Lung (tissue), 17 donors: ENCODE measurements at places on chromosomes 16 and 17. TPM values are rescaled to one million over a fixed set of nuclear protein-coding genes. Genes with fewer than 3 reads are reported as not detected.

CCDC200 gene
- 1.4 TPM for total RNA-seq

PROCA1 gene
- total RNA-seq = 3.7 TPM

CEMP1 gene
- total RNA-seq = 2.1 TPM

RMI2 gene
- total RNA-seq = 4.4 TPM

ADAD2 gene
- total RNA-seq = 0.71 TPM

KRT31 gene
- not detected for total RNA-seq

QPRT gene
- total RNA-seq = 23.1 TPM

- no peaks in the 10 kb centered on the region for H3K27me3 ChIP-seq
- H3K4me3 ChIP-seq = no peak overlapping the region
- peaks cover 6% of the 10 kb centered on the region for H3K36me3 ChIP-seq
- no peak overlapping the region for H3K27ac ChIP-seq
- H3K4me1 ChIP-seq = peaks cover 2% of the 10 kb centered on the region
Observed at GRCh38 chr17:50462446-50462845, 6.2 kb downstream of the CHAD start.

- H3K4me3 ChIP-seq = no peak overlapping the region
- no peak for DNase-seq
- H3K27me3 ChIP-seq = peaks cover 99% of the 10 kb centered on the region
Observed at GRCh38 chr17:48745381-48746275, 17.1 kb upstream of the HOXB13 start.

GRCh38 chr16:57471852-57472664 lies 9.6 kb downstream of the POLR2C start:
- no peaks in the 10 kb centered on the region for H3K27me3 ChIP-seq
- no peak overlapping the region for H3K4me3 ChIP-seq
- DNase-seq = no peak
- peaks cover 49% of the 10 kb centered on the region for H3K36me3 ChIP-seq
- H3K4me1 ChIP-seq = no peaks in the 10 kb centered on the region

GRCh38 chr17:79019632-79020584 lies 4.1 kb upstream of the C1QTNF1 start:
- H3K4me3 ChIP-seq = no peak overlapping the region
- H3K4me1 ChIP-seq = peaks cover 4% of the 10 kb centered on the region

DNA sequence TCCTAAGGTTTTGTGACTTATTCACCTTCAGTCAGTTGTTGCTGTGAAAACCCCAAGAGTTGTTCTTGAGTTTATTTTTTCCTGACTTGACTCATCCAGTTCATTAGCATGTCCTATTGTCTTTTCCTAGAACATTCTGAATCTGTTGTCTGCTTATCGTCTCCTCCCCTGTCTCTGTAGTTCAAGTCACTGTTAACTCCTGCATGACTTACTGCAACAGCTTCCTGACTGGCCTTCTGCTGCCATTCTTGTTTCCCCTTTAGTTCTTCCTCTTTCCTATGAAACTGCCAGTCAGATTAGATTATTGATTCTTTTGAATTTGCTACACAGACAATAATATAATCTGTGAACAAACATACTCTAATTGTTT lies 161.5 kb downstream of the FTO start:
- no peaks in the 10 kb centered on the region for H3K27me3 ChIP-seq
- H3K27ac ChIP-seq = no peak overlapping the region
- H3K4me1 ChIP-seq = no peaks in the 10 kb centered on the region

DNA sequence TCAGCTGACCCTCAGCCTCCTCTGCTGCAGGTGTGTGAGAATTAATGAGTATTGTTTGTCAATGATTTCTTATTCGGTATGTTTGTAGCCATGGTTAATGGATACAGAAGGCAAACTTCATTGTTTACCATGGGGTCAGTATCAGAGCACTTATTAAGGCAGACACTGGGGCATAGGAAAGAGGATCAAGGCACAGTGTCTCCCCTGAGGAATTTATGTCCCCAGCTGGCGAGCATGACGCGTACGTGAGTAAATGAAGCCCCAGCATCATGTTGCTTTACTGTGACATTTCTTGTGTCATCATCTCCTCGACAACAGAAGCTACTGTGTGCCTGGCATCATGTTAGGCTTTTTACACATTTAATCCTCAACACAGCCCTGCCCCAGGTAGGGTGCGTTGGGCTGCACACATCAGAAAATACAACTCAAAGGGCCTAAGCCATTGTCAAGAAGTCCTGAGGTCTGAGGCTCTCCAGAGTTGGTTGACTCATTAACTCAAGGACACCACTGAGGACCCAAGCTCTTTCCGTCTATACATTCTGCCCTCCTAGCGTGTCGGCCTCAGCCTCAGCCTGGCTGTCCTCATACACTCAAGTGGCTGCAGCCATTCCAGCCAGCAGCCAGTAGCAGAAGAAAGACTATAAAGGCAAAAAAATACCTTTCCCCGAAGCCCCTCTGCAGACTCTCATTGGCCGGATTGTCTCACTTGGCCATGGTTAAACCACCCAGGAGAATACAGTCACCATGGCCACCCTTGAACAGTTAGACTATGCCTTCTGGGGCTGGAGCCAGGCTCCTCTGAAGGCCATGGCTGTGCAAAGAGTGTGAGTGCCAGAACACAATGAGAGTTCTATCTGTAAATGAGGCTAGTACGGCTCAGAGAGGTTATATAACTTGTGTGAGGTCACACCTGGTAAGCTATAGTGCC lies 13.9 kb upstream of the ZCCHC14 start:
- H3K27ac ChIP-seq = no peak overlapping the region
- DNase-seq = no peak
- peaks cover 7% of the 10 kb centered on the region for H3K4me1 ChIP-seq
- no peak overlapping the region for H3K4me3 ChIP-seq

DNA sequence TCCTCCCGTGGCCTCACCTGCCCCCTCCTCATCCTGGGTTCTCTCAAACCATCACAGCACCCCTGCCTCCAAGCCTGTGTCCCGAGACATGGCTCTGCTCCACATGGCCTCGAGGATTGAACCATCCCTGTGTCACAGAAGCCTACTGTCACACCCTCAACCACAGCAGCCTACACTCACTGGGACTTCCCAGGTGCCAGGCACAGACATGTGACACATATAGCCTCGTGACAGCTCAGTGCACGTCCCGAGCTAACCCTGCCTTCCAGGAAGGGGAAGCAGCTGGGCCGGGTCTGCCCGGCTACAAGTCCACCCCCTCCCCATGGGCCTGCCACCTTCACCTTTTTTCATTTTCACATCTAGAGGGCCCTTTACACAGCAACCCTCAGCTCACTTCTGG lies 238.3 kb downstream of the CPPED1 start:
- H3K4me1 ChIP-seq = no peaks in the 10 kb centered on the region
- H3K27ac ChIP-seq = no peak overlapping the region
- H3K36me3 ChIP-seq = peaks cover 2% of the 10 kb centered on the region
- no peak for DNase-seq
- no peaks in the 10 kb centered on the region for H3K27me3 ChIP-seq

GRCh38 chr17:79592641-79593040 lies 18.2 kb downstream of the RBFOX3 start:
- no peaks in the 10 kb centered on the region for H3K4me1 ChIP-seq
- no peaks in the 10 kb centered on the region for H3K36me3 ChIP-seq
- H3K27ac ChIP-seq = no peak overlapping the region

- H3K4me1 ChIP-seq = peaks cover 90% of the 10 kb centered on the region
- H3K4me3 ChIP-seq = no peak overlapping the region
- H3K27me3 ChIP-seq = no peaks in the 10 kb centered on the region
- DNase-seq = no peak
- H3K27ac ChIP-seq = peak overlapping the region; percentile 21
Observed at GRCh38 chr17:61200339-61200715, 199.3 kb upstream of the TBX2 start.

DNA sequence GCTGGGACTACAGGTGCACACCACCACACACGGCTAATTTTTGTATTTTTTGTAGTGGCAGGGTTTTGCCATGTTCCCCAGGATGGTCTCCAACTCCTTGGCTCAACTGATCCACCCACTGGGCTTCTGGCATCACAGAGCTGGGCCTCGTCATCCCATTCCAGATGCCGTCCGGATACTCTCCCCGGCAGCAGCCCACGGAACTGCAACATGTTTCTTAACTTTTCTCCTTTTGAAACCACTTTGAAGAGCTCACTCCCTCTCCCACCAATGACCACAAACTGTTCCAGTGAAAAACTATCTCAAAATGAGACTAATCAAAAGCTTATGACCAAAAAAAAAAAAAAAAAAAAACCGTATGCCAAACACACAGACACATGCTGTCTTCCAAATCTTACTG lies 17.6 kb downstream of the PEMT start:
- H3K27me3 ChIP-seq = no peaks in the 10 kb centered on the region
- H3K36me3 ChIP-seq = no peaks in the 10 kb centered on the region
- DNase-seq = no peak

GRCh38 chr16:5024632-5025031 lies 9.1 kb downstream of the NAGPA start:
- peaks cover 11% of the 10 kb centered on the region for H3K36me3 ChIP-seq
- no peak for DNase-seq
- H3K27ac ChIP-seq = no peak overlapping the region
- H3K4me3 ChIP-seq = no peak overlapping the region
- no peaks in the 10 kb centered on the region for H3K4me1 ChIP-seq
- H3K27me3 ChIP-seq = no peaks in the 10 kb centered on the region

GRCh38 chr17:80799538-80800480 lies 191.8 kb upstream of the CHMP6 start:
- peaks cover 2% of the 10 kb centered on the region for H3K36me3 ChIP-seq
- DNase-seq = no peak
- peaks cover 45% of the 10 kb centered on the region for H3K4me1 ChIP-seq
- no peaks in the 10 kb centered on the region for H3K27me3 ChIP-seq

DNA sequence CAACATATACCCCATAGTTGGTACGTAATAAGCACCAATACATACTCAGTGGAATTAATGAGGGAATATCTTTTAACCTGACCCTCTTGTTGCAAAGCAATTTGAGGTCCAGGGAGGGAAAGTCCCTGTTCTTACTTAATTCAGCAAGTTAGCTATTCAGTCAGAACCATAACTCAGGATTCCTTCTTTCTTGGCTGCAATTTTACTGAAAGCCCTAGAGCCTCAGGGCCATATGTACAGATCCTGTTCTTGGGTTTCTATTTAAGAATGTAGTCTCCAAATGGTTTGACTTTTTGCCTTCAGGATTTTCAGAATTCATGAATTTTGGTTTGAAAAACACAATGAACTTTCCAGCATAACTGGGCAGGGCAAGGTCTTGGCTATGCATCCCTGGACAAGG lies 436.5 kb downstream of the HS3ST4 start:
- DNase-seq = no peak
- H3K36me3 ChIP-seq = no peaks in the 10 kb centered on the region
- H3K27ac ChIP-seq = no peak overlapping the region

GRCh38 chr17:69058165-69058564 lies 2.6 kb downstream of the ABCA9 start:
- DNase-seq = no peak
- H3K27ac ChIP-seq = no peak overlapping the region
- no peak overlapping the region for H3K4me3 ChIP-seq
- no peaks in the 10 kb centered on the region for H3K27me3 ChIP-seq
- no peaks in the 10 kb centered on the region for H3K4me1 ChIP-seq

- no peak overlapping the region for H3K4me3 ChIP-seq
- DNase-seq = no peak
- peaks cover 21% of the 10 kb centered on the region for H3K36me3 ChIP-seq
- no peak overlapping the region for H3K27ac ChIP-seq
- H3K4me1 ChIP-seq = no peaks in the 10 kb centered on the region
Observed at GRCh38 chr17:51200295-51200694, 34.1 kb downstream of the NME2 start.

GRCh38 chr17:3660311-3660891 lies 8.0 kb downstream of the TAX1BP3 start:
- H3K36me3 ChIP-seq = peaks cover 5% of the 10 kb centered on the region
- H3K27ac ChIP-seq = peak overlapping the region; percentile 86
- no peaks in the 10 kb centered on the region for H3K4me1 ChIP-seq
- no peak overlapping the region for H3K4me3 ChIP-seq
- no peak for DNase-seq
- H3K27me3 ChIP-seq = no peaks in the 10 kb centered on the region

- peaks cover 25% of the 10 kb centered on the region for H3K36me3 ChIP-seq
- H3K4me1 ChIP-seq = no peaks in the 10 kb centered on the region
- H3K4me3 ChIP-seq = peak overlapping the region; percentile 71
- no peaks in the 10 kb centered on the region for H3K27me3 ChIP-seq
- DNase-seq = peak; percentile 70
- H3K27ac ChIP-seq = peak overlapping the region; percentile 90
Observed at GRCh38 chr17:81869221-81870130, 1.7 kb downstream of the ARHGDIA start.

GRCh38 chr17:75012346-75013091 lies at the start of gene MRPL58:
MRPL58 (plus strand) TSS chr17:75012670; CDS start chr17:75012687, 17 bp downstream.
- peak within 1 kb of the TSS; percentile 80 for H3K4me3 ChIP-seq
- H3K27ac ChIP-seq = peak within 1 kb of the TSS; percentile 89
- peak; percentile 94 for DNase-seq
- no peaks in the 10 kb centered on the region for H3K36me3 ChIP-seq
- H3K27me3 ChIP-seq = no peaks in the 10 kb centered on the region

GRCh38 chr17:7241090-7241733 lies 1.0 kb downstream of the GABARAP start:
- peaks cover 33% of the 10 kb centered on the region for H3K36me3 ChIP-seq
- peak overlapping the region; percentile 97 for H3K27ac ChIP-seq
- DNase-seq = no peak
- peaks cover 14% of the 10 kb centered on the region for H3K4me1 ChIP-seq

DNA sequence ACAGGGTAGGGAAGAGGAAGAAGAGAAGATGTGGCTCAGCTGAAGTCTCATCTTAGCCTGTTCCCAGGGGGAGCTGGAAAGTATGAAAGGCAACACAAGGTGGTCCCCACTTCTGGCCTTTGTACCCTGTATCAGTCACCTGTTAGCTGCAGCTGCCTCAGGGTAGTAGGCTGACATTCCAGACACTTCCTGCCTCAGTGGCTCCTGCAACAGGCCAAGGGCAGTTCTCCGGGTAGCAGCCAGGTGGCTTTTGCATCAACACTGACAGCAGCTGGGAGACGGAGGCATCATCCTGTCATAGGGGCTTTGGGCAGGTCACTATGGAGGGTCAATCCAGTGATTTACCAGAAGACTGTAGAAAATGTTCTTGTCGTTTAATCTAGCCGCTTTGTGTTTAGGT lies 124.0 kb downstream of the RGS9 start:
- no peaks in the 10 kb centered on the region for H3K36me3 ChIP-seq
- H3K4me1 ChIP-seq = no peaks in the 10 kb centered on the region
- no peak overlapping the region for H3K27ac ChIP-seq
- no peaks in the 10 kb centered on the region for H3K27me3 ChIP-seq

DNA sequence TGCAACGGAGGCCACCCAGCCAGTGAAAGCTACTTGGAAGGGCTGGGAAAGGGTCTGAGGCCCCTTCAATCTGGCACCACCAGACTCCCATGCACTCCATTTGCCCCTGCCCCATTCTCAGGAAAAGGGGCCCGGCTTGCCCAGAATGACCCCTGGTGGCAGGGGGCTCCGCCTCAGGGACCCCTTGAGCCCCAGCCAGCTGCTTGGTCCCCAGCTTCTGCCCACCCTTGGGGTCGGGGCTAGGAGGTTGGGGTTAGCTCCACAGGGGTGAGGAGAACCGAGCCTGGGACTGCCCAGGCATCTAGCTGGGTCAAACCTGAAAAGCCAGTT lies 1.3 kb downstream of the RHBDF1 start:
- no peaks in the 10 kb centered on the region for H3K36me3 ChIP-seq
- H3K4me3 ChIP-seq = peak overlapping the region; percentile 69
- no peak overlapping the region for H3K27ac ChIP-seq
- DNase-seq = no peak

- DNase-seq = peak; percentile 79
- H3K27me3 ChIP-seq = peaks cover 68% of the 10 kb centered on the region
- H3K27ac ChIP-seq = peak overlapping the region; percentile 12
- H3K4me3 ChIP-seq = no peak overlapping the region
Observed at GRCh38 chr17:48546137-48546923, 1.4 kb upstream of the HOXB2 start.

- H3K4me1 ChIP-seq = no peaks in the 10 kb centered on the region
- no peaks in the 10 kb centered on the region for H3K36me3 ChIP-seq
- no peak for DNase-seq
- no peaks in the 10 kb centered on the region for H3K27me3 ChIP-seq
Observed at GRCh38 chr16:71492786-71493185, 3.7 kb upstream of the ZNF19 start.
